ENCODE measurements at places on chromosomes 4 and X.

DNA sequence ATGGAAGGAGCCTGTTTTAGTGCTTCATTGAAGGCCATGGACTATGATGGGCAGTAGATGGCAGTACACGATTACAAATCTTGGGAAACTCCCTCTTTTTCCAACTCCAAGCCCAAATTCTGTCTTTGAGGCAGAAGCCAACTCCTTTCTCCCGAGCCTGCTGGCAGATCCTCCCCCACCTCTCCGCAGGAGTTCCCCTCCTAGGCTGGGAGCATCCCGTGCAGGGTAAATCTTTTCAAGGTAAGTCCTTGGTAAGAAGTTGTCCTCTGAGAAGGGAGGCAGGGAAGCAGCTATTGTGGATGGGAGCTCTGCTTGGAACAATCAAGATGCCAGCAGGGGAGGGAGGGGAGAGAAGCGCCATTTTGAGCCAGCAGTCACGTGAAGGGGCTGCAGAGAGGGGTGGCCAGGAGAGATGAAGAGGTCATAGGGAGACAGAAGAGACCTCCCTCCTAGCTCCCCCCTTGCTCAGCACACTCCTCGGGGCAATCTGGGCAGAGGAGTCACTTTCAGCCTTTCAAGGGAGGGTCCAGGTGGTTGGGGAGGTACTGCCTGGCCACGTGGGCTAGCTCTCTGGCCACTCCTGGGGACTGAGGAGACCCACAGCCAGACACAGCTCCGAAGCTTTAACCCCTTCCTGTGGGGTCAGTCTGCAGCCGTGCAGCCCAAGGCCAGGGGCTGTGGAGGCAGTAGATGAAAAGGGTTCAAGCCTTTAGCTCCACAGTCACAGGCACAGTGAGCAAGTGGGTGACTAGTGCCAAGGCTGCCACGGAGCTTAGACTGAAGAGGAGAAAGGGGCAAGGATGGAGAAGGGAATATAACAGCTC, 9.6 kb downstream of the CC2D2A start:
- DNase-seq, result no peak

DNA sequence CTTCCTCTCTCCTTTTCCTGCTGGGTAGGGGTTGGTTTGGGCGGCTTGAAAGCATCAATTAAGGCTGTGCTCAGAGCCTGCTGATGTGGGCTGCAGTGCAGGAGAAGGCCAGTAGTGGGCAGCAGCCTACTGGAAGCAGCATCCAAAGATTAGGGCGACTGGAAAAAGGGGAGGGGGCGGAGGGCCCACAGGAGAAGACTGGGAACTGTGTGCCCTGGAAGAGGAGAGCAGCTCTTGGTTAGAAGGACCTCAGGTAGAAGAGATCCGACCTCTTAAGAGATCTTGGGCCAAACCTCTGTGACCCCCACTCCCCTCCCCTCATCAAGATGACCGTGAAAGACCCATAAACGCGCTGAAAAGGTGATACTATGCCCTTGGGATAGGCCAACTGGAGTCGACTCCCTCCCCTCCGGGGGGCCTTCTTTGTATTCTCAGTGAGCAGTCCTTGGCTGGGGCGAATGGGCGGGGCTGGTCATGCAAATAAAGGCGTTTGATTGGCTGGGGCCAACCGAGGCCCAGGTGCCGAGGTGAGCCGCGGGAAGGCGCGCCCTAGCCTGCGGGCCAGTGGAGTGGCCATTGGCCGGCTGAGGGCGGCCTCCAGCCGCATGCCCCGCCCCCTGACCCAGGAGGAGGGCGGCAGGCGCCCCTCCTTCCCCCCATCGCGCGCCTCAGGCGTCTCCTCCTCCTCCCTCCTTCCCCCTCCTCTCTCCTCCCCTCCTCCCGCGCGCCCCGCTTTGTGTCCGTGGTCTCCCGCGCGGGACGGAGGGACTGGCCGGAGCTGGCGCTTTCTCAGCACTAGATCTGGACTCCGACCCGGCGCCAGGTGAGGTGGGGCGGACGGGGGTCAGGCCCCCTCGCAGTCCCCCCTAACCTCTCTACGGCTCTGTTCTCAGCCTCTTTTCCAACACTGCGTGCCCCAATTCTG, 10.1 kb downstream of the DLG3 start:
- peak; percentile 88 for DNase-seq

DNA sequence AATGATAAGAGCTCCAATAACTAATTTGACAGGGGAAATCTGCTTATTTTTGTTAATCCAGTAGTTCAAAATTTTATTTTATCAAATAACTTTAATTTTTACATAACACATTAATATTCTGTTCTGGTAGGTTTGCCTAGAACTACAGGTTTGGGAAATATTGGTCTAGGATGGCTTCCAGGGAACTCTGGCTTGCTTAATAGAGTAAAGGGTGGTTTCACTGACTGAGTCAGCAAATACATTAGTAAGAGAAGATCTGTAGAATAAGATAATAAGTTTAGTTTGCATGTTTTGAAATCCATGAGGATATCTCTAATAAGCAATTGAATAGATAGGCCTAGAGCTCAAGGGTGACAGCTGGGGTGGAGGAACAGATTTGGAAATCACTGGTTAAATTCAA, 500.7 kb downstream of the ZNF674 start:
- no peak for DNase-seq

DNA sequence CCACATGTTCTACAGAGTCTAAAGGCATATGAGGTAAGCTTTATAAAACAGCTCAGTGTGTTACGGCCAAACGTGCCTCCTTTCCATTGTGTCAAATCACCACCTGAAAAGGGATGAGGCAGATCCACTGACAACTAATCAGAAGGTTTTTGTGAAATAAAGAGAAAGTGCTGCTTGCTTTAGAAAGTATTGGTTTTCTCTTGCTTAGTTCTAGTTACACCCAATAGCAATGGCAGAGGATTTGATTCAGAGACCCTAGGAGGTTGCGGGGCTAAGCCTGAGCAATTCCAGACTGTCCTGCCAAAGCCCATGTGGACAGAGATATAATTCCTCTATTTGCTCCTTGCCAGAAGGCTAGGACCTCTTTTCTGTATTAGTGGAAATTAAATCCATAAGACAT, 125.5 kb downstream of the SPRY1 start:
- DNase-seq, result no peak

- DNase-seq, result peak; percentile 33
These were observed 6.7 kb downstream of the MRFAP1 start for GRCh38 chr4:6647169-6647568.

GRCh38 chr4:161869511-161869910, 294.3 kb downstream of the FSTL5 start:
- DNase-seq, result no peak

DNA sequence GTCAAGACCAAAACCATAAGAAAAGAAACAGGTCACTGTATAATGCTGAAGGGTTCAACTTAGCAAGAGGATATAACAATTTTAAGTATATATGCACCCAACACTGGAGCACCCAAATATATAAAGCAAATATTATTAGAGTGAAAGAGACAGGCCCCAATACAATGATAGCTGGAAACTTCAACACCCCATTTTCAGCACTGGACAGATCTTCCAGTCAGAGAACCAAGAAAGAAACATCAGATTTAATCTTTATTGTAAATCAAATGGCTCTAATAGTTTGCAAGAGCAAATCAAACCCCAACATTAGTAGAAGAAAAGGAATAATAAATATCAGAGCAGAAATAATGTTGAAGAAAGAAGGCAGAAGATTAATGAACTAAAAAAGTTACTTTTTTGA, 36.2 kb downstream of the MAGED4 start:
- DNase-seq, result no peak

- no peak for DNase-seq
These were observed 14.1 kb downstream of the AMER1 start for GRCh38 chrX:64191281-64192010.

- DNase-seq, result no peak
These were observed 5.6 kb upstream of the HOPX start for GRCh38 chr4:56686537-56687231.

DNA sequence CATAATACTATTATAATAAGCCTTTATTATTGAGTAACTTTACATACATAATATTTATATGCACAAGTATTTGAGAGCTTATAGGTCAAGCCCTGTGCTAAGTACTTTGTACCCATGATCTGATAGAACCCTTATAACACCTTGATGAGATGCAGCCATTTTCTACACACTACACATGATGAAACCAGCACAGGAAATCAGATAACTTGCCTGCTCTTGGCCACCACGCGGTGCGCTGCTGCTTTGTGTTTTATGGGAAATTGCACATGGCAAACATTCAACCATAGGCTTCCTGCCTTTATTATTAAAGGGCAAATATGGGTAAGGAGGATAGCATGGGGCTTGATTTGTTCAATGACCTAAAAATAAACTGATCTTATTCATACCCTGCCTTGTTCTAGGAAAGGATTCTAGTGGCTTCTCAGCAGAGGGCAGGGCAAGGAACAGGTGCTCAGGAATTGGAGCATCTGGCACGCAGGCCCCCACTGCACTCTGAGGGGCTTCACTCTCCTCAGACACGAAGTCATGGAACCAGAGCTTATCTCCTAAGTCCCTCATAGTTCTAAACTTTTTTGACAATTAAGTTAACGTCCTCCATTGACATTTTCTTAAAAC, 31.6 kb upstream of the NAP1L5 start:
- DNase-seq, result no peak

DNA sequence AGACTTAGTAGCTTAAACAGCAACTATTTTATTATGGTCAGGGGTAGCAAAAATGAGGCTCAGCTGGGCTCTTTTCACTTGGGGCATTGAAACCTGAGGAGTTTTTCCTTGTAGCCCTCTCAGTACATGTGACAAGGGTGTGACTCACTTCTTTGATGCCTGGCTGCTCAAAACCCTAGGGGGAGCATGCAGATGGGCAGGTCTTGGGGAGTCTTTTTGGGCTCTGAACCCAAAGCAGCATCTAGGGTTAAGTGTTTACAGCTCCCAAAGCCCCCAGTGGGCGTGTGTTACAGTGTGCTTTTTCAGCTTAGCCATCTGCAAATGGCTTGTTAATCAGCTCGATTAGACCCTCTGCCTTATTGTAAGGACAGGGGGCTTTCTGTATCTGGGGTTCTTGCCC, 1752.7 kb downstream of the PCDH7 start:
- DNase-seq, result no peak

GRCh38 chr4:3449574-3450534, 8.1 kb downstream of the HGFAC start:
- no peak for DNase-seq

GRCh38 chr4:19945979-19946380, 305.7 kb upstream of the SLIT2 start:
- no peak for DNase-seq

GRCh38 chrX:125998432-125998831, 167.7 kb downstream of the DCAF12L2 start:
- DNase-seq, result no peak

DNA sequence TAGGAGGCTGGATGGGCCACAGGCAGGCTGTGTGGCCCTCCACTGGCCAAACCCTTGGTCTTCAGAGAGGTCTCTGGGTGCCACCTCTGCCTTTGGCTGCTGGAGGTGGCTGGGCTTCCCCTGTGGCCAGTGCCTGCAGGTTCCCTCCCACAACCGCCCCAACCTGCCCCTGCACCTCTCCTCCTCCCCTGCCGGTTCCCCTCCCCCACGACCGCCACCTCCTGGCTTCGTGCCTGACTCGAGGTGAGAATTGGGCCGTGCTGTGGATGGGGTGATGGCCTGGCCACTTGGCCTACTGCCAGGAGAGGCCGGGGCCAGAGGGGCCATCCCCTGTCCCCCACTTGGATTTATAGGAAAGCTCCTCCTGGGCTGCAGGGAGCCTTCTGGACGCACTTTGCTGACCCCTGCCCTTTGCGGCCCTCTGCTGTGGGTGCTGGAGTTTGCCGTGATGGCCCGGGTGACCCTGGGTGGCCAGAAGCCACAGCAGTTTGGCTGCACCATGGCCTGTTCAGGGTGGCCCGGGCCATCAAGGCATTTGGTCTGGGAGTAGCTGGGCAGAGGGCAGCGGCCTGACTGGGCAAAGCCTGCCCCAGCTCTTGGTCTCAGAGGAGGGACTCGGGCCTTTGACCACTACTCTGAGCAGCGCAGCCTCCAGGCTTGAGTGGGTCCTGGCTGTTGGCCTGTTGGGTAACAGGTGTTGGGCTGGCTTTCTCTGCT, 3.8 kb downstream of the NAT8L start:
- no peak for DNase-seq

DNA sequence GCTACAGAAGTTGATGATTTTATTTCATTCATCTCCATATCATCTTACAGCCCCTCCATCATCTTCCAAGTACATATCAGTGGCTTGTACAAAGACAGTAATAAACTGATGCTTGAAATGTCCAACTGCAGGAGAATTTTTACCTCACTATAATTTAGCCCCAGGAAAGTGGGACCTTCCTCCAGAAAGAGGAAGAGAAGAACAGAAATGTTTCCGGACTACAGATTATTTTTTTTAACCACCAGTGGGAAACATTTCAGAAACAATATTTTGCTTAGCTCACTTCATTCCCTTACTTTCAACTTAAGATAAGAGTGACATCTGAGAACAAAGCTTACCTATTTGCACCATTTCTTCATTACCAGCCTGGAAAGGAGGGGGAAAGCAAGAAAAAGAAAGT, 2.0 kb downstream of the ADAMTS3 start:
- no peak for DNase-seq

- DNase-seq, result no peak
These were observed 31.0 kb upstream of the PDE5A start for GRCh38 chr4:119659576-119659975.

- no peak for DNase-seq
These were observed 77.9 kb downstream of the EGF start for GRCh38 chr4:109990261-109991257.

GRCh38 chr4:7988437-7988836, 48.8 kb upstream of the AFAP1 start:
- DNase-seq, result no peak

- no peak for DNase-seq
These were observed 290.9 kb upstream of the LDB2 start for GRCh38 chr4:17189401-17189720.

GRCh38 chr4:140038031-140038533, 115.9 kb downstream of the MAML3 start:
- DNase-seq, result no peak

DNA sequence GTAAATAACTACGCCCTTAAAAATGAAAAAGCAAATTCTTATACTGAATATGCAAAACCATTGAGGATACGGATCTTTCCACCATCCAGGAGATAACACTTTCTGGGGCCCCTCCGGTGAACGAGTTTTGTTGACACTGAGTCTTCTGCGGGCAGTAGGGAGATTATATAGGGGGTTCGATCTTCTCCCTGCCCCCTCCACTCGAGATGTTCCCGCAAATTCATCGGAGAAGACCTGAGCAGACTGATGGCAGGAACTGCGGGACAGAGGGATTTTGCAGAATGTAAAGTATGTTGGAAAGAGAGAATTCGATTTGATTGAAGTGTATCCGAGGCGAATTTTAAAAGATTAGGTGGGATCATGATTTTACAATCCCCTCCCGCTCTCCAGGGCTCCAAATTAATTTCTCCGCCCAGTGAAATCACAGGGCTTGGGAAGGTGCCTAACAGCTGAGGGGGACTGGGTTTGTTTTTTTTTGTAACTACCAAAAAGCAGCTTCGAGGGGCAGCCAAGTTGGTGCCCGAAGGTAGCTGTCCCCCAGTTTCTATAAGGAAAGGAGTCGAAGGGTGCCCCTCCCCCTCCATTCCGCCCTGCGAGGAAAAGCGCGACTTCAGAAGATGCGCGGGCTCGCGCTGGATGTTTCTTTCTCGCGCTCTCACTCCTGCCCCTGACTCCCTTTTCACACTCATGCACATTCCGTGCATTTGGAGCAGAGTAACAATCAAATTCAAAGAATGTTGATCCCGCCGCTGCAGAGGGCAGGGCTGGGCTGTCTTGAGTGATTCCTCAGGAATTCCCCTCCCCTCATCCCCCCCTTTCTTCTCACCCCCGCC, 1.2 kb downstream of the TMEM255A start:
- peak; percentile 62 for DNase-seq
